ENCODE measurements at places on chromosomes 1 and 21.
A peak's percentile ranks its signal among the peaks of the same experiment; 100 is the strongest.

GRCh38 chr1:43207229-43207853 is 35.2 kb downstream of the CFAP57 start:
- no peak for DNase-seq

DNA sequence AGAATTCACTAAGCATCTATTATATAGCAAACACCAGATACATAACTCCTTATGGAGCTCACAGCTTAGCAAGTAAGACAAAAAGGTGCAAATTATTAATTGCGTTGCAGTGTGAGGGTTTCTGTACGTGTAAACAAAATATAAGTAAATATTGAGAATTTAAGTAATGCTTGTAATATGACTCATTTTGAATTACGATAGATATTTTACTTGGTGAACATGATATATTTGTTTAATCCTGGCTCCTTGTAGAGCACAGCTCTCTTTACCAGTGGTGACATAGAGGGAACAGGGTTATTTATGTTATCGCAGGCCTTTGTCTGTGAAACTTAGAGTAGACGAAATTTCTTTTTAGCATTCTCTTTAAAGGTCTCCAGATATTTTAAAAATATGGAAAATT is 36.4 kb downstream of the LYPLAL1 start:
- DNase-seq = no peak

- peak; percentile 77 for DNase-seq
Observed at GRCh38 chr1:21368515-21369289, 71.2 kb upstream of the NBPF3 start.

DNA sequence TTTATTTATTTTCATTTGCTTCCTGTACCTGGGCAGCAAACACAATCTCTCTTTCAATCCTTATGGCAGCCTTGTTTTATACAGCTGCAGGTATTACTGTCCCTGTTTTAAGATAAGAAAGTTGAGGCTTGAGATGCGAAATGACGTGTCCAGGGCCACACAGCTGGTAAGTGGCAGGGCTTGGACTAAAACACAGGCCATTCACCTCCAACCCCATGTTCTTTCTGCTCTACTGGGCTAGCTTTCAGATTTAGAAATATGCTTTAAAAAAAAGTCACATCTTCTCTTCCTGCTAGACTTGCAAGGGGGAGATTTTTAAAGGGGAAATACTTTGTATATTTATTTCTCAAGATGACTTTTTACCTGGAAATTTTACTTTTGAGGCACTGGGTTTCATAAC is 62.8 kb downstream of the CNST start:
- no peak for DNase-seq

- peak; percentile 68 for DNase-seq
Observed at GRCh38 chr1:22704440-22705067, 6.1 kb upstream of the EPHB2 start.

GRCh38 chr21:35840197-35840799 is 220.0 kb downstream of the SETD4 start:
- peak; percentile 18 for DNase-seq
